HFF-Myc (cell line): ENCODE measurements at places on chromosomes 6 and 20.
A peak's percentile ranks its signal among the peaks of the same experiment; 100 is the strongest.

- DNase-seq, result no peak
These were observed 159.8 kb upstream of the TSHZ2 start for GRCh38 chr20:52812231-52812847.

DNA sequence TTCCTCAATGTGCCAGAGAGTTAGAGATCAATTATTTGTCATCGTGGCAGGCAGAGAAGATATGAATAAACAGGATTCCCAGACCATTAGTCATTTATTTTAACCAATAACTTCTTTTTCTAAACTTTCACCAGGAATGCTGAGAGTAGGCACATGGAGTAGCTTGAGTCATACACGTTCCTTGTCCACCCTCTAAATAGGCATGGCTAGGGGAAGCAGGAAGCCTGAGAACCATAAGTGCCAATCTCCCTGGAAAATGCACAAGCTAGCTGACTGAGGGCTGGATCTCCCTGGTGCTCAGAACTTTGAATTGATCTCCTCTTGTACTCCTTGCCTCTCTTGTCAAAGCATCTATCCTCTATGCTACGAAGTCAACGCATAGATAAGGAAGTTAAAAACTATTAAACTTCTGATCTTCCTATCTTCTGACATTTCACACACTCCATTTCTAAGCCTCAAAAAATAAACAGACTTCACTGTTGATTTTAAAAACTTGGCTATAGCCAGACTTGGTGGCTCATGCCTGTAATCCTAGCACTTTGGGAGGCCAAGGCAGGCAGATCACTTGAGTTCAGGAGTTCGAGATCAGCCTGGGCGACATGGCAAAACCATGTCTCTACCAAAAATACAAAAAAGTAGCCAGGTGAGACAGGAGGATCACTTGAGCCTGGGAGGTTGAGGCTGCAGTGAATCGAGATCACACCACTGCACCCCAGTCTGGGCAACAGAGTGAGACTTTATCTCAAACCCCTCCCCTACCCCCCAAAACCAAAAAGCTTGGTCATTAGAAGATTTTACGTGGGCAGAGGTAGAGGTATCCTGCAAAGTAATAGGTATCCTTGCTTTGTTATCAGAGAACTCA, 11.8 kb downstream of the ADTRP start:
- peak; percentile 81 for DNase-seq

DNA sequence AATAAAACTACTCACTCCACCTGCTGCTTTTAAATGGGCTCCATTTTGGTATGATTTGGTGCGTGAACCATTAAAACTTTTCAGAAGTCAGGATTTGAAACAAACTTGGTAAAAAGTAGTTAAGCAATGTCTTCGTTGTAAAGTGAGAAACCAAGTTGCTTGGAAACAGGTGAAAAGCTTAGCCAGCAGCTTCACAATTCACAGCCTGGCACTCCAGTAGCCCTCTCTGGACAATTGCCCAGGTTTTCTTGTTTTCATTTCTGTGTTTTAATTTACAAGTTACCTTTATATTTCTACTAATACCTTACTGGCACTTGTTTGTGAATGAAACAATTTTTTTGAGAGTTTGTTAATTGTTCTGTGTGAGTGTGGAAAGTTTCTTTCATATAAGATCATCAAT, 12.8 kb downstream of the NT5E start:
- DNase-seq, result no peak

GRCh38 chr20:7728338-7728737, 211.9 kb downstream of the HAO1 start:
- DNase-seq, result no peak

DNA sequence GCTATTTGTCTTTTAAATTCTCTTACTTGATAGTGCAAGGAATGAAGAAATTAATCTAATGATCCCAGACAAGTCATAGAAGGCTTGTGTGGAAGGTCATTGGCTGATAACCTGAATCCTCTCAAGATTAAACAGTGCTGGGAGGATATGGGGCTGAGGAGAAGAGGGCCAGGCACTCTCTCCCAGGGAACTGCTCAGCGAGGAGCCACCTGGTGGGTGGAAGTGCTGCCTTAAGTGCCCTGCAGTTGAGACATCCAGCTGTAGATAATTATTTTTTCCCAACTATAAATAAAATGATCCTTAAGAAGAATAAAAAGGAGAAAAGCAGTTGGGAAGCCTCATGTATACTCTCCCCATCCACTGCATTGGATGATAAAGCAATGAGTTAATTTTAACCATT, 47.9 kb downstream of the BTBD3 start:
- no peak for DNase-seq

DNA sequence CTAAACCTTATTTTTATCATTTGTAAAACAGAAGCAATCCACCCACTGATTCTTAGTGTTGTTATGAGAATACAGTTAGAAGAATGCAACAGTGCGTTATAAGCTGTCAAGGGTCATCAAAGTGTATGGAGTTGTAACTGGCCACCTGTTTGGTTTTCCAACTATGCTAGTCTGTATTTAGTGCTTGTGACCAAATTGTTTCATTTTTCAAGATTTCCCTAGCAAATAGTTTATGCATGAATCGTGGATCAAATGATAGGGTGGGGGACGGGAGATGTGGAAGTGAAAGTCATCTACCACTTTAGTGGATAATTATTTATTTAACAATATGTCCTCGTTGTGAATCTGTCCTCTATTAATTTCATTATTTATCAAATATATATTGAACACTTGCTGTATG, 175.4 kb upstream of the HDDC2 start:
- DNase-seq, result no peak
